ENCODE measurements at places on chromosomes 5 and 9.

DNA sequence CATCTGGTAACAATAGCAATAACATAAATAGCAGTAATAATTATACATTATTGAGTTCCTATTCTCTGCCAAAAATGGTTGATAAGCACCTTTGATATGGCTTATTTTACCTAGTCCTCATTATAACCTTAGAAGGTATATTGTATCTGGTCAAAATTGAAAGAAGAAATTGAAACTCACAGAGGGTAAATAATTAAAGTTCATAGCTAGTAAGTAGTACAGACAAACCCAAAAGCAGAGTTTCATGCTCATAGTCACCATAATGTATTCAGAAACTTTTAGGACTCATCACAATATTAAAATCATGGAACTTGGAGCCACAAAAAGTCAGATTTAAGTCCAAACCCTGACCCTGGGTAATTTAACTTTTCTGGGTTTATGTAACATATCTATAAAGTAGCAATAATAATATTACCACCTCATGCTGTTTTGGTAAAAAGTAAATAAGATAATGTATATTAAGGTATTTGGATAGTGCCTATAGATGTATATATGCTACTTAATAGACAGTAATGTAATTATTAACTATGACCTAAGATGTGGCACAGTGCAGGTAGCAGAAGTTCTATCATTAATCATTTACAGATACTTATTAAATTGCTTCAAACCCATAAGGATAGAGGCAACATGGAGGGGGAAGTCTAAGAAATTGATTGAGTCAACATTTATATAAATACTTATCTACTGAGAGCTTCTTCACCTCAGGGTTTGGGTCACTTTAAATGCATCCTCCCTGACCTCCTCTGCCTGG, 32.4 kb downstream of the STK32A start:
- DNase-seq: no peak

DNA sequence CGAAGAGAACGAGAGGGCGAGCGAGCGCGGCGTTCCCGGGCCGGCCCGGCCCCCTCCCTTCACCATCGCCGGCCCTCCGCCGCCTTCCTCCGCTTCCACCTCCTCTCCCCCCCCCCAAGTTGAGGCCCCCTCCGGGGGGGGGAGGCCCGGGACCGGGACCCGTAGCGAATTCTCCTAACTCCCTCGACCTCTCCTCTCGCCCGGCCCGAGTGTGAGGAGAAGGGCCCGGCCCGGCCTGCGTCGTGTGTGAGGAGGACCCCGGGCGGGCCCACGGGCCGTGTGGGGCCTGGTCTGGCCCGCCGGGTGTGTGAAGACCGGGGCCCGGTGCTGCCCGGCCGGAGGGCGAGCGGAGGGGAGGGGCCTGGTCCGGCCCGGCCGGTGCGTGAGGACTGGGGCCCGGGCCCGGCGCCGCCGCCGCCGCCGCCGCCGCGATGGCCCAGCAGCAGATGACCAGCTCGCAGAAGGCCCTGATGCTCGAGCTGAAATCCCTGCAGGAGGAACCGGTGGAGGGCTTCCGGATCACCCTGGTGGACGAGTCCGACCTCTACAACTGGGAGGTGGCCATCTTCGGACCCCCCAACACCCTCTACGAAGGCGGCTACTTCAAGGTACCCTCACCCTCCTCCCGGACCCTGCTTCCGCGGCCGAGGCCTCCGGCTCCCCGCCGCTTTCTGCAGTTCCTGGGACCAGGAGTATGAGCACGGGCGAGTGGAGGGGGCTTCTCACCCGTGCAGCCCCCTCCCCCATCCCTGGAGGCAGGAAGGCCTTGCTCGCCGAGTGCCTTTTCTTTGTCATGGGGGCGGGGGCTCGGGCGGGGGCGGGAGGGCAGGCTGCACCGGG, 587 bp downstream of the UBE2R2 start:
- peak; percentile 56 for DNase-seq

GRCh38 chr5:176959051-176959450, 47.5 kb downstream of the UIMC1 start:
- no peak for DNase-seq

- DNase-seq: no peak
Observed at GRCh38 chr5:58362135-58362534, 97.8 kb downstream of the PLK2 start.

DNA sequence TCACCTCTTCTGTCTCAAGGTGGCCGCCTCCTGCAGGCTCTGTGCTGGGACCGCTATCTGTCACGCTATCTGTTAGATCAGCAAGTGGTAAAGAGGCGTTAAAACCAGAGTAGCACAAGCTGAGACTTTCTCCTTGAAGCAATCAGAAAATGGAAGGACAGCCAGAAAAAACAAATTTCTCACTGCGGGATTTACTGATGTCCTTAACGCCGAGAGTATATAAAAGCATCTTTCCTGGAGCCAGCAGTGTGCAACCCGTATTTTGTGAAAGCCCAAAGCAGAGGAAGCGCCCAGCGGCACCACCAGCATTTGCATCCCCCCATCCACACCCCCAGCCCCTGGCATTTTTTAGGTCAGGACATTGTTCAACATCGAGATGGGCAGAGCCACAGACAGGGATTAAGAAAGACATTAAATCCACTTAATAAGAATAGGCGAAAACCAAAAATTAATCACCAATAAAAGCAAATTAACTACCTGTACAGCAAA, 48.6 kb downstream of the DUSP1 start:
- peak; percentile 46 for DNase-seq

DNA sequence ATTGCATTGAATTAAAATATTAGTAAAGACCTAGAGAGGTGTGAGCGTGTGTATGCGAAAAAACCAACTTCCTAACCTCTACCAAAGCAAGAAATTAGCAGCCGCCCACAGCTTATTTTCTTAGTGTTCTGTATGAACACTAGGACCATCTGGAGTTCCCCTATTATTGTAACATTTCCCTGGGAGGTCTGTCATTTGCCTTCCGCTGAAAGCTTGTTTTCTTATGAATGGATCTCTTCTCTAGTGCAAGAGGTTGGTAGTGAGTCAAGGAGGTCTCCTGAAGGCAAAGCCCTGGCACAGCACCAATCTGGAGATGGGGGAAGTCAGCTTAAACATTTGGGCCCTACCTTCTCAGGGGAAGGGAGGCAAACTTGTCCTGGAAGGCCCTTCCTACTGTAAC, 10.8 kb downstream of the TNFSF8 start:
- no peak for DNase-seq

DNA sequence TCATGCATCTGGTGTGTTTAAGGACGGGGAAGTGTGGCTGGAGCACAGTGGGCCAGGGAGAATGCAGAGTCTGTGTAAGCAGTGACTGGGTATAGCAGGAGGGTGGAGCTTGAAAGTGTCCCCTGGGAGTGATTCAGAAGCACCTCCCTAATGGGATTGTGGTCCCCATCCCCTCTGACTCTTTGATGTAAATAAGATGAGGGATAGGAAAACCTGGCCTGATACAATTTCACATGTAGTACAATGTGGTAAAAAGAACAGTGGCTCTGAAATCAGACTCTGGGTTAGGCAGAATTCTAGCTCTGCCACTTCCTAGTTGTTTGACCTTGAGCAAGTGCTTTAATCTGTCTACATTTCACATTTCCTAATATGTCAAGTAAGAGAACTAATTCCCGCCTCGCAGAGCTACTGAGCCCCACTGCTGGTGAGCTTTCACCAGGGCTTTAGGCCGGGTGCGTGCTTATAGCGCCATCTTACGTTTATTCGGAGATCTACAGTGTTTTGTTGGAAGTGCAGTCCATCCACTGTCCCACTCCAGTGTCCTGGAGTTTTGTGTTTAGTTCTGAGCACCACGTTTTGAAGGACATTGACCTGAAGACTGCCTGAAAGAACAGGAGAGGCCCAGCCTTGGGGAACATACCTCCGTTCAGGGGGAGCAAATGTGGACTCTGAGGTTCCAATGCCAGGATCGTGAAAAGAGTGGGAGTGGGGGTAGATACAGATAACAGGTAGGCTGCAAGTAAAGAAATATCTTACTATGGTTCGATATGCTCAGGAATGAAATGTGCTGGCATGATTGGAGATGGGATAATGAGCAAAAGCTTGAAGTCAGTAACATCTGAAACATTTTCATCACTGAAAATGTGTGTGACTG, 51.2 kb upstream of the TESK1 start:
- peak; percentile 50 for DNase-seq

GRCh38 chr9:109792951-109793546, 13.1 kb downstream of the PALM2AKAP2 start:
- DNase-seq: no peak

DNA sequence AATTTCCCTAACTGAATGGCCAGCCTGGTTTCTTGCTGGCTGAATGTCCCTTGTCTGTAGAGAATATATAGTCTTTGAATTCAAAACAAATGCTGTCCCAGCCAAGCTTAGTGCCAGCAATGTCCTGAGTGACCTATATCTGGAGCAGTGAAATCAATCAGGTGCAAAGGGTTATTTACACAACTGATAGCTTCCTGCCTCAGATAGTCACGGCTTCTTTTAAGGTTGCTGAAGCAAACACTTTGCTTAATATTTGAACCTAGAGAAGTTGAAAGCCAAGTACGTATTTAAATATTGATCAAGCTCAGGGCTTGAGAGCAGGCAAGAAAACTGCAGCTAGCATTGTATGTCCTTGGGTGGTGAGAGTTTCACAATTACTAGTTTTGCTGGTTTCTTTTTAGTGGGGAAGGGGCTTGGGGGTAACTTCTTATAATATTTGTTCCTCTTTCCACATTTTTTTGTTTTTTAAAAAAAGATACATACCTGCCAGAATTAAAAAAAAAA, 2.0 kb upstream of the ARHGEF28 start:
- DNase-seq: no peak

DNA sequence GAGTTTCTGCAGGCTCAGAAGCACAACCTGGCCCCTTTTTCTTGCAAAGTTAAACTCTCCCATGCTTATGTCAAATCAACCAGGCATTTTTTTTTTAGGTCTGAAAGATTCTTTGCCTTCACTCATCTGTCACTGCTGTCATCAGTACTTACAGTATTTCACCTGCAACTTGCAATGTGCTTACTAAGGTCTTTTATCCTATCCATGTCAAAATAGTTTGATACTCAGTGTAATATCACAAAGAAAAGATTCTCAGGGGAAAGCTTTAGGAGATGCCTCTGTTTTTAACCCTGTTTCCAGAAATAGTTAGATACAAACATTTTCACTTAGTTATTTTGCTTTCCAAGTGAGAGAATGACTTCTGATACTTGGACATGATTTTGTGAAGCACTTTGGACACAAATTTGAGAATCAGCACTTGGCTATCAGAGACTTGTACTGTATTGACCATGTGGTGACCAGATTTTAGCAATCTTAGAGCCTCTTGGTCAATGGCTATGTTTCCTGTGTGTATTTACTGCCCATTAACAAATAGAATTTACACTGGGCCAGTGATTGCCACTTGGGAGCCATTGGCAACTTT, 428.2 kb downstream of the IRX1 start:
- DNase-seq: no peak

- no peak for DNase-seq
Observed at GRCh38 chr5:54595721-54596120, 78.2 kb downstream of the SNX18 start.

DNA sequence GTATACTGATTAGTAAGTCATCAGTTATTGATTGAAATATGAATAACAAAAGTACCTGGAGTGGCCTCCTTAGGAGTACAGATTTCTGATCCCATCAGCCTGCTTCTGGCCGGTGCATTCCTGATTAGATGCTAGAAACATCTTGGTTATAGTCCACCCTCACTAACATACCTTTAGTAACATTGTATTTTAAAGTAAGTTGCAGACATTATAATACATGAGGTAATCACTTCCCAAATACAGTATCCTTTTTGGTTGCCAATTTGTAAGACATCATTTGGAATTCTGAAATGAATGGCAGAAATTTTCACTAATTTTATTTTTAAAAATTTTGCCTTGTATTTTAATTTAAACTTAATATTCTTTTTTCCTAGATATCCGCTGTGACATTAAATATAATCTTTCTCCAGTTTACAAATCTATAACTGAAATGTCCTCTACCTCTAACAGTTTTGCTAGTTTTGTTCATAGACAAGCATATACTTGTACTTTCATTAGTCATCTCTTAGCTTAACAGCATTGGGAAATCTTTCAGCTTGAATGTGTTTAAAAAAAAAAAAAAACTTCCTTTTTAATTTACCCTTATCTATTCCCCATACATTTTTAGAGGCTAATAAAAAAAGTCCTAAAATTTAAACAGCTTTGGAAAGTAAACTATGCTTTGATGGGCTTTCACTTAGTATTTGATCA, 178.9 kb downstream of the XRCC4 start:
- DNase-seq: no peak

DNA sequence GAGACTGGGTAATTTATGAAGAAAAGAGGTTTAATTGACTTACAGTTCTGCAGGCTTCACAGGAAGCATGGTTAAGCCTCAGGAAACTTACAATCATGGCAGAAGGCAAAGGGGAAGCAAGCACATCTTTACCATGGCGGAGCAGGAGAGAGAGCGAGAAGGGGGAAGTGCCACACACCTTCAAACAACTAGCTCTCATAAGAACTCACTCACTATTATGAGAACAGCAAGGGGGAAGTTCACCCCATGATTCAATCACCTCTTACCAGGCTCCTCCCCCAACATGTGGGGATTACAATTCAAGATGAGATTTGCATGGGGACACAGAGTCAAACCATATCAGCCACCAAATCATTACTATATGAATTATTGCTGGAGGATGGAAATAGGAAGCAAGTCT, 30.3 kb upstream of the STX17 start:
- no peak for DNase-seq

GRCh38 chr9:104143550-104143910, 49.4 kb downstream of the SMC2 start:
- DNase-seq: no peak

DNA sequence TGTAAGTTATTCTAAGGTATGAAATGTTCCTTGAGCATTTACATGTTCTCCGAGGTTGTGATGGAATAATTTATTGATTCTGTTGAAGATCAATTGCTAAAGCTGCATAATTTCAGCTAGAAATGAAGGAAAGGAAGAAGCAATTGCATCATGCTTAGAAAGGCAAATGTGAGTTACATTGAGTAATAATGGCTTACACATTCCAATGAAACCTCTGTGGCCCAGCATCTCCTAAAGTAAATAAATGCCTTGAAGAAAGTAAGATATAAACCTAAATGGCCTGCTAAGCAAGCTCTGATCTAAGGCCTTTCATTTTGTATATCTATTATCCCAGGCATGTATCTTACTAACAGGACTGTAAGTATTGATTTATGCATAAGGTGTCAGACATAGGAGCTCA, 677.3 kb upstream of the RGMB start:
- DNase-seq: no peak

GRCh38 chr5:45507178-45507577, 189.0 kb downstream of the HCN1 start:
- DNase-seq: no peak
